Urothelium cell line (cell line): ENCODE measurements at places on chromosomes 12 and 14.

- DNase-seq: no peak
Measured at GRCh38 chr12:53736592-53736991, 9.3 kb upstream of the CALCOCO1 start.

- peak; percentile 7 for DNase-seq
Measured at GRCh38 chr12:6279256-6279628, 31.2 kb upstream of the PLEKHG6 start.

- DNase-seq: no peak
Measured at GRCh38 chr14:32622742-32623141, 293.6 kb downstream of the AKAP6 start.

DNA sequence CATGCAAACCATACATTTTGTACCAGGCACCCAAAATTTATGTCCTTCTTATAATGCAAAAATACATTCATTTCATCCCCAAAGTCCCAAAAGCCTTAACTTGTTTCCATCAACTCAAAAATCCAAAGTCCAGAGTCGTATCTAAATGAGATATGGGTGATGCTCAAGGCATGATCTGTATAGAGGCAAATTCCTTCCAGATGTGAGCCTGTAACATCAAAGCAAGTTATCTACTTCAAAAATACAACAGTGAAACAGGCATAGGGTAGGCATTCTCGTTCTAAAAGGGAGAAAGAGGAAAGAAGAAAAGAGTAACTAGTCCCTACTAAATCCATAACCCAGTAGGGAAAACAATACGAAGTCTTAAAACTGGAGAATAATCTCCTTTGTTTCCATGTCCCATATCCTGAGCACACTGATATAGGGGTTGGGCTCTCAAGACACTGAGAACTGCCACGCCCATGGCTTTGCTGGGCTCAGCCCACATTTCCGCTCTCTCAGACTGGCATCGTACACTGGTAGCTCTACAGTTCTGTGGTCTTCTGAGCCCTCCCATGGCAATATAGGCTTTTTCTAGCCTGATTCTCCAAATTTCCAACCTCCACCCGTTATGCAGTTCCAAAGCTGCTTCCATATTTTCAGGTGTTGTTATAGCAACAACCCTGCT is 232.8 kb downstream of the TMTC2 start:
- DNase-seq: no peak

- DNase-seq: no peak
Measured at GRCh38 chr14:53946404-53947093, 10.1 kb downstream of the BMP4 start.

GRCh38 chr14:71739273-71739990 is 192.8 kb upstream of the RGS6 start:
- DNase-seq: peak; percentile 47

GRCh38 chr12:108825201-108825950 is 32.0 kb downstream of the SSH1 start:
- DNase-seq: no peak

DNA sequence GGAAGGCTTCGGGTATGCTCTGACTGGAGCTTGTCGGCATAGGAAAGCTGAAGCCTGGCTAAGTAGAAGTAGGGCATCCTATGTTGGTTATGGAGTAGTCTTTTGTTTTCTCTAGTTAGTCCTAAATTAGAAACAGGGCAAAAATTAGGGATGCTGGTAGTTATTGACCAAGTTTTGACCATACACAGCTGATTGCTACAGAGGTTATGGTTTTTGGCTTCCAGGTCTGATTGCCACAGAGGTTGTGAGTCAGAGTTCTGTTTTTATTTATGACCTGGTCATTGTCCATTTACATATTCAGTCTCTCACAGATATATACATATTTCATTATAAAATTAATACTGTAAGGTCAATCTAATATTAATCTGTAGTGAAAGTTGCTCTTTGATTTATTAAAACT is 219.2 kb downstream of the FSCB start:
- no peak for DNase-seq

DNA sequence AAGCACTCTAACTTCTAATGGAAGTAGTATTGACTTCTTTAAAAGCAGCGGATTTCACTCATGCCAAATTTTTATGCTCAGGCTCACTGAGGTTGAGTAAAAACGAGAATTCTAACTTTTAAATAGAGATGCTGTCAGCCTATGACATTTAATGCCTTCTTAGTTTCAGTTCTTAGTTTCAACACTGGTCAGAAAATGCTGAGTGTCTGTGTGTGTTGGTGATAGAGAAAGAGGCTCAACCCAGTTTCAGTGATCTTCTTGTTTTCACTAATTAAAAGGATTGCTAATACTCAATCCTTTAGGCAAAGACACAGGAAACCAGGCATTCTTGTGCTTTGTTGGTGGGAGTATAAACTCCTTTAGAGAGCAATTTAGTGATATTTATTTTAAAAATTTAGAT is 31.0 kb downstream of the PEBP1 start:
- DNase-seq: no peak

- no peak for DNase-seq
Measured at GRCh38 chr14:64800000-64800399, 79.7 kb downstream of the SPTB start.

GRCh38 chr12:108371801-108372344 is 32.8 kb upstream of the CMKLR1 start:
- DNase-seq: no peak

GRCh38 chr12:78146365-78146772 is 315.7 kb downstream of the NAV3 start:
- peak; percentile 3 for DNase-seq

DNA sequence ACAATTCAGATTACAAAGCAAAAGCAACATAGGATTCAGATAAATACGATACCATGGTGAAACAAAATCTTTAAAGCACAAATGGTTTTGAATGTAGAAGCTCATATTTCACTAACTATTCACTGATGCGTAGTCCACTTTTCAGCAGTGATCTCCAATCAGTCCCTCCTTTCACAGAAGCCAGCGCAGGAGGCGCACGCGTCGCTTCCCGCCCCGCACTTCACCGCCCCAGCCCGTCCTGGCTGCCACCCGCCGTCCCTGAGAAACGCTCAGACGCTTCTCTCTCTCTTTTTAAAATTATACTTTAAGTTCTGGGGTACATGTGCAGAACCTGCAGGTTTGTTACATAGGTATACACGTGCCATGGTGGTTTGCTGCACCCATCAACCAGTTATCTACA is 19.8 kb upstream of the CHFR start:
- DNase-seq: no peak

DNA sequence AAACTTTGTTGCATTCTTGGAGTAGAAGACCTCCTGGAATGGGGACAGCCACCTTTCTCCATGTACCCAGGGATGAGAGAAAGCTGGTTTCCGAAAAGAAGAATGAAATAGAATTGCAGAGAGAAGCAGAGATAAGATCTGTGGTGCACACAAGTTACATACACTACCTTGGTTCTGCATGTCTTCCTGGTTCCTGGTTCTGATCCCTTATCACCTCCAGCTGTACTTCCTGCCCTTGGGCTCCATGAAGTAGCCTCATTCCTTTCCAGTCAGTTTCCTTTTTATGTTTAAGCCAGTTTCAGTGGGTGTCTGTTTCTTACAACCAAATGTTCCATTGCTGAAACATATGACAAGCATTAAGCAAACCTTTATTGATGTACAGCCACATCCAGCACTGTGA is 69.3 kb downstream of the FBXW8 start:
- no peak for DNase-seq

DNA sequence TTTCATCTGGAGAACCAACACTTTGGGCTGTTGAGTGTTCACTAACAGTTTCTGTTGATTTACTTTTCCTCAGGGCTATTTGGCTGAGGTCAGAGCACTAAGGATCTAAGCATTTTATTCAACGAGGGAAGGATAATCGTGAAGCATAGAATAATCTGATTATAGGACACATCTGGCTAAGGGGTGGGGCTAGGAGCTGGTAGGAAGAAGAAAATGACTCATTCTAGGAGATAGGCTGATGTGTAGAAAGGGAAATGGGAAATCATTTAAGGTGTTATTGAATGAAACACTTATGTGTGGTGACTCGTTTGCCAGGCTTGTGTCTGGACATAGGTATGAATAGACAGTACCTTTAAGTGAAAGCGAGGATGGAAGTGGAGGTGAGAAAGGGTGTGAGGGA is 167.2 kb downstream of the ETNK1 start:
- no peak for DNase-seq

DNA sequence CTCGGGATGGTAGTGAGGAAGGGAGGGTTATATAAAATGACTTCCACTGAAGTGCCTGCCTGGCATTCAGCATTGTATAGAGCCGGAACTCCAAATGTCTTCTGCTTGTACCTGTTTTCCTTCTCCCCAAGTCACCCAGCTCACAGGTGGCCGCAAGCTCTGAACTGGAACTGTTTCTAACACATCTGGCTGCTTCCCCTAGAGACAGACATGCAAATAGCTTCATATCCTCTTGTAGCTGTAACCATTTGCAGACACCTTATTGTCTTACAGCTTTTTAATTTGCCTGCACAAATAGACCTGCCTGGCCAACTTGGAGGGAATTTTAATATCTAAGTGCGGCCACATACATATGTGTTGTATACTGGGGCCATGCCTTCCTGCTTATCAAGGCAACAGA is 126.0 kb downstream of the CHST11 start:
- DNase-seq: no peak

- no peak for DNase-seq
Measured at GRCh38 chr12:92411687-92412086, 266.0 kb upstream of the BTG1 start.
